Inflammatory macrophage treated with lipopolysaccharide for 1 hour (primary cell): ENCODE measurements at places on chromosomes 7 and 10.

GRCh38 chr7:114940220-114940619, 18.3 kb downstream of the MDFIC start:
- no peak for DNase-seq

- DNase-seq, result peak; percentile 3
These were observed 174.8 kb upstream of the KAT6B start for GRCh38 chr10:74651565-74651964.

DNA sequence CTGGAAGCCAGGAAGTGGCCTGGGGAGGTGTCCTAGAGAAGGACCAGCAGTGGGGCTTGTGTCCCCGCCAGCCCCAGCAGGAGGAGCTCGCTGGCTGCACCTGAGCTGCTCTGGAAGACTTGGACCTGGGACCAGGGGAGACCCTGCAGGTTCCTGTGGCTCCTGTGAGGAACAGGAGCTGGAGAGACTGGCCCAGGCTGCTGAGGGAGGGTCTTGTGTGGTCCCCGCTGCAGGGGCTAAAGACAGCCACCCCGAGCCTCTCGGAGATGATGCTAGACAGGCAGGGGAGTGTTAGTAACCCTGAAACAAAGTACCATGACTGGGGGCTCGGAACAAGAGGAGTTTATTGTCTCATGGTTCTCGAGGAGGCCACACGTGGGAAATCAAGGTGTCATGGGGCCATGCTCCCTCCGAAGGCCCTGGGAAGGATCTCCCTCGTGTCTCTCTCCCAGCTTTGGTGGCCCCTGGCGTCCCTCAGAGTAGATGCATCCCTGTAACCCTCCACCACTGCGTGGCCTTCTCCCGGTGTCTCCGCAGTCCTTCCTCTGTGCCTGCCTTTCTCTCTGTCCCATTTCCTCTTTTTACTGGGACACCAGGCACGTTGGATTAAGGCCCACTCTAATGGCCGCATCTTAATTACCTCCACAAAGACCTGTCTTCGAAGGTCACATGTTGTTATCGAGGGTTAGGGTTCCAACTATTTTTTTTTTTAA, 348.4 kb downstream of the GLRX3 start:
- DNase-seq, result no peak

- DNase-seq, result no peak
These were observed 2.0 kb upstream of the ARPC1B start for GRCh38 chr7:99372275-99373090.

DNA sequence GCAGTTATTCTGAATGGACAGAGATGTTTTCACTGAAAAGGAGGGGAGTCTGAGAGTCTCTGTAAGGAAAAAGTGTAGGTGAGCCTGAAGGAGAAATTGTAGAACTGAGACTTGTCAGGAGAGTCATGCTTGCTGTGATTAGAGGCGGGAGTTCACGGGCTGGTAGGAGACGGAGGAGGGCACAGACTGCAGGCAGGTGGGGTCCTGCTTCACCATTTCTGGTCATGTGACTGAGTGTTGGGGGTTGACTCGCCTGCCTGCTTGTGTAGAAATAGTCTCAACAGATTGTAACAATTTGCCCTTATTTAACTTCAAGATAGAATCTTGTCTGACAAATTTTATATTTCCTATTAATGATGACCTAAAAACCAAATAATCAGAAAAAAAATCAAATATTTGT, 70.3 kb downstream of the OGDH start:
- no peak for DNase-seq

DNA sequence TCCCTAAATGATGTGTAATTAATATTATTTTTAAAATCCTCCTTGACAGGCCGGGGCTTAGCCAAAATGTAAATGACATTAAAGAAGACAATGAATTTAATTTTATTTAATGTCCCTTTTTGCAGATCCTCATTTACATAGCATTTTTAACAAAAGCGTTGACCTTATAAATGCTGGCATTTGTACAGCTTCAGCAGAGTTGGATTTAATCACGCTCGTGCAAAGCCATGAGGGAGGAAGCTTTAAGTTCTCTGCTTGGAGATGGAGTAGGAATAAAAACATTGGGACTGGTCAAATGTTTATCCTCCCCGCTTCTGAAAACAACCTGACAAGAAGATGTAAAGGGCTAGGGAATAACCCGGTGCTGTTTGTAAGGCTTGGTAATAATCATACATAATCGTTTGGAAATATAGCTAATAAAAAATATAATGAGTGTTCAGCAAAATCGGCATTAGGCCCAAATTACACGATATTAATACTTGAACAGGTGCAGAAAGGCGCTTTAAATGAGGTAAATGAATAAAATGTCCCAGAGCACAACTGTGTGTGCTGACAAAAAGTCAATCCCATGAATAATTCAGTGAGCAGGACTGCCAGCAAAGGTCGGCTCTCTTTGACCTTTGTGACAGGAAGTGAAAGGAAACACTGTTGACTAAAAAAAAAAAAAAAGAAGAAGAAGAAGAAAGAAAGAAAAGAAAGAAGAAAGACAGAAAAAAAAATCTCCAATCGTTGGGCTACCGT, 11.5 kb downstream of the EBF3 start:
- no peak for DNase-seq

GRCh38 chr10:79020015-79020491, 48.7 kb upstream of the ZMIZ1 start:
- DNase-seq, result peak; percentile 91

DNA sequence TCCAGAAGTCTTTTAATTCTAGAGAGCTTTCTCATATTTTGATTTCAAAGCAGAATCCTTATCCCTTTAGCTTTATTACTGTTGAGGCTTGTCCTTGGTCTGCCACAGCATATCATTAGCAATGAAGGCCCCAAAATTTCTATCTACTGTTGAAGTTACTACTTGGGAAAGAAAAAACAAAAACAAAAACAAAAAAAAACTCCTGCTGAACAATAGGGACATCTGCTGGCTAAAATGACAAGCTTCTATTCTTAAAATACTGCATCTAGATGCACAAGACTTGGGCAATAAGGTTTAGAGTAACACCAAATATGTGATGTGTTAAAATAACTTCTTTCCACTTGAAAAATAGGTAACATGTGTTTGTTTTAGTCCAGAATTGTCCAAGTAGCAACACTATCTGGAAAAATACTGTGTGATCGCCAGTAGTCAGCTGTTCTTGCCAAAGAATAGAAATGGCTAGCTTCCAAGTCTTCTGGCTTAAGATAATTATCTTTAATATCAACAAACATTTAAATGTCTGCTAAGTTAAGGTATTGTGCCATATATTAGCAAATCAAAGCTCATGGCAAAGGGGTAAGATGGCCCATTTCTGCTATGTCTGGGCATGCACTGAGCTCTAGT, 3.8 kb upstream of the DMTF1 start:
- DNase-seq, result no peak

- peak; percentile 41 for DNase-seq
These were observed 11.5 kb upstream of the SP8 start for GRCh38 chr7:20798081-20798693.

DNA sequence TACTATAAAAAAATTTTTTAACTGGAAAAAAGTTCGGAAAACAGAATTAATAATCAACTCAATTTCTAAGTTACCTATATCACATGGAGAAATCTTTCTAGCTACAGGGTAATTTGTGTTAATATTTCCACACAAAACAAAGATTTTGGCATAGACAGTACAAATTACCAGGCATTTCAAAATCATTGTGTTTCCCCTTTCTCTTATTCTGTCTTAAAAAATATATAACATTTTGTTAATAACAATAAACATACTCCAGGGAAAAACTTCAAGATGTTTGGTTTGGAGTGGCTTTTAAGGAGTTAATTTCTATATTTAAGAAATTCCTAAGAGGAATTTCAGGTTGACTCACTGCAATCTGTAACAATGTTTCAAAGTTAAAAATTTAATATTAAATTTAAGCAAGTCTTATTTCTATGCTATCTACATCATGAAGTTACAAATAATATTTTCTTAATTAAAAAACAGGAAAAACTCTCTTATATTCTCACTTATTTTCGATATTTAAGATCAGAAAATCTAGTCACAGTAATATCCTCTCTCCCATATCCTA, 132.6 kb downstream of the NRBF2 start:
- peak; percentile 39 for DNase-seq

- DNase-seq, result no peak
These were observed 29.9 kb downstream of the DYNC1I1 start for GRCh38 chr7:95802270-95802669.

- DNase-seq, result no peak
These were observed 4.5 kb downstream of the SFRP5 start for GRCh38 chr10:97766996-97767924.

DNA sequence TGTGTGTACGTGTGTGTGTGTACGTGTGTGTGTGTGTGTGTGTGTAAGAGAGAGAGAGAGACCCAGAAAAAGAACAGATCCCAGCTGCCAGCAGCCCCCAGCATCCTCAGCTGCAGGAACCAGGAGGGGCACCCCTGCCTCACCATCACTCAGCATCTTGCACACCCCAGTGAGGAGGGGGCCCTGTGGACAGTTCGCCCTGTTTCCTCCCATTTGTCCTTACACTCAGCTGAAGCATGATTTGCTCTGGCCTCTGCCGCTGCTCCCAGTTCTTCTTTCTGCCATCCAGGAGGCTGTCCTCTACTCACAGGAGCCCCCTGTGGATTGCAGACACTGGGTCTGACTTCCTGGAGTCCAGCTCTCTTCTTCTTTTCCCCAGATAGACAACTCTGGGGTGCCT, 9.7 kb downstream of the GPR26 start:
- no peak for DNase-seq

- no peak for DNase-seq
These were observed 9.0 kb upstream of the SLC13A1 start for GRCh38 chr7:123208793-123209192.

DNA sequence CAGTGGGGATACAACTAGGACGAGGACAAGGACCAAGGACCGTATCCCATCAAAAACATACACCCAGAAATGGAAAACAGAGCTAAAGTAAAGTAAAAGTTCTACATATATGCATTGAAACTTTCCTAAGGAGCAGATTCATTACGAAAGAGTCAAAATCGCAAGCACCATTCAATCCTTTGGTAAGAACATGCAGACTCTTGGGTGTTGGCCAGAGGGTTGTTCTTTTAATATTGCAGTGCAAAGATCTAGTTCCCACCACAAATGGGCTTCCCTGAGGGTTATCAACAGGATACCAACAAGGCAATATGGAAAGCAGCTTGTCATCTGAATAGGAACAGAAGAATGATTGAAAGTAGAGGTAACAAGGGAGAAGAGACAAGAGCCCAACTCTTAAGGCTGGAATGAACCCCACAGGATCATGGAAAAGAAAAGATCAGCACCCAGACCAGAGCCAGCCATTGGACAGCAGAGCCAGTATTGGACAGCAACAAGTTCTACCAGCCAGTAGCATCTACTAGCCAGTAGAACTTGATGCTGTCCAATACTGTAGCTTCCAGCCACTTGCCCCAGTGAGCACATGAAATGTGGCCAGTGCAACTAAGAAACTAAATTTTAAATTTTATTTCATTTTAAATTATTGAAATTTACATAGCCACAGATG, 66.0 kb downstream of the OSBPL3 start:
- DNase-seq, result no peak

- no peak for DNase-seq
These were observed 186.2 kb downstream of the USP6NL start for GRCh38 chr10:11425296-11425610.

DNA sequence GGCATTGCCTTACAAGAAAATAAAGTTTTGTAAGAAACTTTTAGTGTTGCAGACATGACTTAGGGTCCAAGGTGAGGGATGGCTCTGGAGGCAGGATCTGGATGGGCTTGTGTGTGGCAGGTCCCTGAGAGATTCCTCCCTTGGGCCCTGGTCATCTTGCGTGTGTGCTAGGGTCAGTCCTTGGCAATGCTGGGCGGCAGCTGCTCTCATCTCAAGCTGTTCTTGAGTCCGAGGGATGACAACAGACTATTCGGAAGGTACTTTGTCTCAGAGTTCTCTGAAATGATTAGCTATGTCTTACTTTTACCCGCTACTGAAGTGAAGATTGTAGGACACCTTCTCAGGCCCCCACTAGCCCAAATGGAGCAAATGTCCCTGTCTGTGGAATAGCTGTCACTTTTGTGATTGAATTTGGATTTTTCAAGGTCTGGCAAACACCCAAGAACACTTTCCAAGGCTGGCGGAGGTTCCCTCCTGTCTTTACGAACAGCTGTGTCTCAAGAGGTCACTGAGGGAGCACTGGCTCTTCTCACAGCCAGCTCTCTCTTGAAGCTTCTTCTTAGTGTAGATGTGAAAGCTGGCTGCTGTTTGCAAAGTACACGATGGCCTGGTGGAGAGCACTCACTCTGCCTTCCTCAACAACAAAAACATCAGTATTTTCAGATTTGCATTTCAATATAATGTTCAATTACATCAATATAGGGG, 253.6 kb downstream of the STK31 start:
- no peak for DNase-seq

DNA sequence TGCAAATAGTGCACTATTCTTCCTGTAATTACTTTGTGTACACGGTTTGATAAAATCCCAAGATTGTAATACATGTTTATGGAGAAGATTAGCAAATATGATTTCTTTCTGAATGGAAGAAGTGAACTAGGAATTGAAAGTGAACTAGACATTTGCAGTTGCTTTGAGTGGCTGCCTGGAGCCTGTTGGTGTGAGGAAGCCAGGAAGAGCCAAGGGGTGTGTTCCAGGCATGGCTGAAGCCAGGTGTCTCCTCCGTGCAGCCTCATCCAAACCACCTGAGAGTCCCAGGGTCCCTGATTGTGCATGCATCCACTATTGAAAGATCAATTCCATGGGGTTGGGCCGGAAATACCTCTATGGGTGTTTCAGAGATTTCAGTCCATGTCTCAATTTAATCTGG, 253.1 kb upstream of the SHH start:
- DNase-seq, result no peak

DNA sequence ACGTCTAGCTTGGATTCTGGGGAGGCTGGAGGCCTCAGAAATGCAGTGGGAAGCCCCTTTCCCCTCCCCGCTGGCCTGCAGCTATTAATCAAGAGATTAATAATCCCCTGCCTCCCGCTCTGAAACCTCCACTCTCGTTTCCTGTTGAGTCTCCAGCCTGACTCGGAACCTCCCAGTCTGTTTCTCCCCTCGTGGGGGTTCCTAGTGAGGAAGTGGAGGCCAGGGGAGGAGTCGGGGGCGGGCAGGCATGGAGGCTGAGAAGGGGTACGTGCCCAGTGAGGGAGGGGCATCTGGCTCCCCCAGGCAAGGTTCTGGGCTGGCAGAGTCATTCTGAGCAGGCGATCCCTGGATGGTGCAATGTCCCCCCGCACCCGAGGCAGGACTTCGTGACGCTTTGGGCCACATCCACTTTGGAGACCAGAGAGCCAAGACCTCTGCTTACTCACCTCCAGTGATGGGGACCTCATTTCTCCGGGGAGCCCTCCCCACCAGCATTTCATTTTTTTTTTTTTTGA, 73.6 kb downstream of the COL26A1 start:
- DNase-seq, result no peak

DNA sequence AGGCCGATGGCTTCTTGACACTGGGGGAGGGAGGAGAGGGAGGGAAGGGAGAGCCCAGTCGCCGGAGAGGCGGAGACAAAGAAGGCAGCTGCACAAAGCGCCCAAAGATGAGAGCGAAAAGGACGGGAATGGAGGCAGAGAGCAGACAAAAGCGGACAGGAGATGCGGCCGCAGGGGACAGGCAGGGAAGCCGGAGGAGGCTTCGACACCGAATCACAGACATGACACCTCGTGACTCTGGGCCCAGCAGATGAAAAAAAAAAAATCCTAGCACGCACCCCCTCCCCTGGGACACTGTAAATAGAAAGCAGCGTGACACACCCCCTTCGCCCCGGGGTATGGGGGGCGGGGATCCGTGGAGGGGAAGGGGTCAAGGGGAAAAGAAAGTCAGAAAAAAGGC, 976 bp downstream of the NAT16 start:
- DNase-seq, result no peak

- DNase-seq, result no peak
These were observed 5.8 kb downstream of the EIF4EBP2 start for GRCh38 chr10:70409772-70410171.

GRCh38 chr7:147605323-147605722, 985.2 kb upstream of the C7orf33 start:
- DNase-seq, result no peak
